ENCODE measurements at places on chromosomes 3 and 15.

DNA sequence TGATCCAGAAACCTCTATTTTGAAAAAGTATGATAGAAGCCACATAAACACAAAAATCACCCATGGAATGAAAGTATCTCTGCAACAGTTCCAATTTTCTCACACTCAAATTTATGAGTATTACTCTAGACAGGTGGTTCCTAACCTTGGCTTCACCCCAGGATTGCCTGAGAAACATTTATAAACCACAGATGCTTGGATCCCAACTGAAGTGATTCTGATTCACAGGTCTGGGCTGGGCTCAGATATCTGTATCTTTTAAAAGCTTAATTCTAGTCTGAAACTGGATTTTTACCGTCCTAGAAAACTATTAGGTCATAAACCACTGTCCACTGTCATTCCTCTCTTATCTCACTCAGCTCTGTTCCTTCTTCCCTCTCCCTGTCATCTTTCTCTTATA lies 7.4 kb upstream of the SST start:
- no peak for DNase-seq

DNA sequence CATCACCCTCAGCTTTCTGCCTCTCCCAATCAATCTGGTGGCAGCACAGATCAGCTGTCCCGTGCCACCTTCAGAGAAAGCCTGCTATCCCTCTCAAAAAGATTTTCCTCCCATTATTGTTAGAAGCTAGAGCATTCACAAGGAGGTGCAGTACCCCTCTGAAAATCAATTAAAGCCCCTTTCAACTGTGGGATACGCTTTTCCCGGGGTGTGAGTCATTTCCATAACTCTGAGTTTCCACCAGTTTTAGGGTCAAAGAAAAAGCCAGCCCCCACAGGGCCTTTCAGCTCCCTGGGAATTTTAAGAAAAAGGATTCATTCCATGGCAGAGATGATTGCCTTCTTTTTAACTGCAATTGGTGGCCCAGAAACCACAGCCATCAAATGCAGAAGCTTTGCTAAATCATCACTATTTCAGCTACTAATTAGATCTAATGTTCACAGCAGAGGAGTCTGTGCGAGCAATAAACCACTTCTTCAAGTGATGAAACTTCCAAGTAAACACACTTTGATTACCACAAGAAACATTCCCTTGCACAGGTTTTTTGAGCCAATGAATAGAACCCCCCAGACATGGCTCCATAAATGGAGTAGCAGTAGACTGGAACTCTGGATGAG lies 270.0 kb upstream of the TPRG1 start:
- no peak for DNase-seq

GRCh38 chr3:38516669-38517068 lies 20.5 kb downstream of the EXOG start:
- DNase-seq, result no peak

DNA sequence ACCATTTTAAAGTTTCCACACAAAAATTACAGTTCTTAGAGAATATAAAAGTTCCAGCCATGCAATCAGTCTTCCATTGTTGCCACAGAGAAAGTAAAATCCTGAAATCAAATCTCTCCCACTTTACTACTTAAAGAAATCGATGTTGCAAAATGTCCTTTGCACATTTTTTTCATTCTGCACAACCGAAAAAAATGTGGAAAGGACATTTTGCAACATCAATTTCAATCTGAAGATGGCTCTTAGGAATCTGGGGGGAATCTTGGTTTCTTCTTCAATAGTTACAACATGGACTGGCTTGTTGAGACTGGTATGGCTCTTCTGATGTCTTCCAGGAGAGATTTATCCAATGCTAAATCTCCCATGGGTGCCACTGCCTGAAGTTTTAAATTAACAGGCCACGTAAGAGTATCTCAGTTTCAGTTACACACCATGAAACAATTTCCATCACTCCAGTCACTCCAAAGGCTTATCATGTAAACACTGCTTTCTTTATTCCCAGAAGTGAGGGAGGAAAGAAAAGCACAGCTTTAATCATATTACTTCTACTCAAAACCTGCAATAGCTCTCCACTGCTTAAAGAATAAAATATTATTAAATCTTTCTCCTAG lies 55.8 kb upstream of the CTNNB1 start:
- DNase-seq, result no peak

GRCh38 chr15:84890670-84891162 lies 6.3 kb downstream of the SLC28A1 start:
- no peak for DNase-seq

- no peak for DNase-seq
Observed at GRCh38 chr3:77222701-77223100, 182.8 kb downstream of the ROBO2 start.

DNA sequence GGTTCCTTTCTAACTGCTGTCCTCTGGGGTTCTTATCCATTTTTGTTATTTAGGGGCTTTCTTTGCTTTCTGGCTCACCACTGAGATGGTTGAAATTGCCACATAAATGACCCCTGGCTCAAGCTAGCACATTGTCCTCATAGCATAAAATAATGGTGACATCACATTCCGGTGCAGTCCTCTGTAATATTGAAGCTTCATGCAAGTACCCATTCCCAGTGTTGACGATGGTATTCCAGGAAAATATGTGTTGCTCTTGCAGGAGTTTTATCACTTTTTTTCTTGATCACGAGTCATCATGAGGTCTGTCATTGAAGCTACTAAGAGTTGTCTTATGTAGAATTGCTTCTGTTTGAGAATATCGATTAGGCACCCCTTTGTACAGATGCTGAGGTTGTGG lies 56.1 kb downstream of the CRTC3 start:
- no peak for DNase-seq

GRCh38 chr15:79440355-79440908 lies 8.3 kb downstream of the MINAR1 start:
- no peak for DNase-seq

- no peak for DNase-seq
Observed at GRCh38 chr15:64694816-64695215, 80.6 kb downstream of the RBPMS2 start.

DNA sequence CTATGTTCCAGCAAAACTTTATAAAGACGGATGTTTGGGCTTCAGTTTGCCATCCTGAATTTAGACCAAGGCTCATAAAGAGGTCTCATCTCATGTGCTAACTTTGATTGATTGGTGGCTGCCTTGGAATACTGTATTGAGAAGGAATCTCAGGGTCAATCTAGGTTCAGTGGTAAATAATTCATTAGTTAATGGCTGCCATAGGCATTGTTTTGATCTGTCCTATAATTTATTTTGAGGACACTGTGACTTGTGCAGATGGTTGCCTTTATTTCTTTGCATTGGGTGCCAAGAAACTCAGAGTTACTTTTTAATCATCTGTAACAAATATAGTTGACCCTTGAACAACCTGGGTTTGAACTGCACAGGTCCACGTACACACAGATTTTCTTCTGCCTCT lies 159.8 kb downstream of the B3GALNT1 start:
- no peak for DNase-seq

DNA sequence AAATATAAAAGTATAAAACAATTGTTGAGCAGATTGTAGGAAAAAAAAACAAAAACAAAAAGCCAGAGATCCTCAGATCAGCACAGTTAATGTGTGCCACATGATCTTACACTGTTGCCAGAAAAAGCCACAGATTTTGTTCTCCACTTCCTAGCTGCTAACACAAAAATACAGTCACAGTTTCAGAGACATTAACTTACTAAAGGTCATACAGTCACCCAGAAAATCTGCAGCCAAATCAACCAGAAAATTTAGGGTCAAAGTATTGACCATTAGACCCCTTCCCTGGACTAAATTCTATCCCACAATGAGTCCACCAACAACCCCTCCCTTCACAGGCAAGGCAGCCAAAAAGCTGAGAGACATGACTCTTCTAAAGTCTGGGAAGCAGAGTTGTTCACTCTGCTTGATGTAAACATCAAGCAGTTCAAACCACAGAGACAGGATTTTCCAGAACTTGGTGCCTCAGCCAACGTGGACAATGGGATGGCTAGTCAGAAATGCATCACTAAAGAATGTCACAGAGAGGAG lies 59.1 kb downstream of the SST start:
- DNase-seq, result no peak

DNA sequence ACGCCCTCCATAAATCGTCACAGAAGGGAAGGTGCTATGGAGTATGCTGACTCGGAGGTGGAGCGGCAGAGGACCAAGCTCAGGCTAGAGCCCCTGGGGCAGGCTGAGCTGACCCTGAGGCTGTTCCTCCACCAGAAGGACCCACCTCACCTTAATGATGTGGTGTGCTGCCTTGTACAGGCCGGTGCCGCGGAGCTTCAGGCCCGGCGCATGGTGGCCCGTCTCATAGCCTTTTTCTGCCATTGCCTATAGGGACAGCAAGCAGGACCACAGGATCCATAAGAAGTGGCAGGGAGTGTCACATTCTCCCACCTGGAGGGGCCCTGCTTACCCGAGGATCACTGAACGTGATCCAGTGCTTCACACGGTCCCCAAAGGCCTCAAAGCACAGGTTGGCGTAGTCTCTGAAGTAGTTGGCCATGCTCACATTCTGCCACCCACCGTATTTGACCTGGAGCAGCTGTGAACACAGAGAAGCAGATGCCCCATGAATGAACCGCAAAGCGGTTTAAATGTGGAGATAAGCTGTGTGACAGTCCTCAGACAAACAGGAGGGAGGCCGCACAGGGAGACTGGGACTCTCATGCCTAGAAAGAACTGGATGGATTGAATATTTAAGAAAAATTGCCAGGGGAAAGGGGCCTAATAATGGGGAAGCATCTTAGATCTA lies 4.8 kb downstream of the LCTL start:
- DNase-seq, result no peak

DNA sequence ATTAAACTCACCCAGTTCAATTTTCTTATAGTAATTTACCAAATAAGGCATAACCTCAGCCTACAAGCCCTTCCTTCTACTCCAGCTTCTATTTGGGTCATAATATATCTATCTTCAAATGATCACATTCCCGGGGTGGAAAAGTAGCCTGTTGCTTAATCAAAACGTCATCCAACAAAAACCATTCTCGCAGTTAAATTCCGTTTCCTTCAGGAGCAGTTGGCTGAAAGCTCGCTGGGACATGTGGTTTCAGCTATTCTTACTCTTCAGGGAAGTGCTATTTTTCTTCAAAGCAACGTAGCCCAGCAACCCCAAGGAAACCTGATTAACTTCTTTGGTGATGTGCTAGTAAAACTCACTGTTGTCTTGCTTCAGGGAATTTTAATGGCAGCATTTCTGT lies 59.6 kb downstream of the MAGI1 start:
- no peak for DNase-seq

GRCh38 chr3:128993461-128994172 lies at the start of gene CFAP92:
CFAP92 (minus strand) TSS chr3:128994076; CDS start chr3:128993304, 772 bp downstream.
- DNase-seq, result peak; percentile 94

DNA sequence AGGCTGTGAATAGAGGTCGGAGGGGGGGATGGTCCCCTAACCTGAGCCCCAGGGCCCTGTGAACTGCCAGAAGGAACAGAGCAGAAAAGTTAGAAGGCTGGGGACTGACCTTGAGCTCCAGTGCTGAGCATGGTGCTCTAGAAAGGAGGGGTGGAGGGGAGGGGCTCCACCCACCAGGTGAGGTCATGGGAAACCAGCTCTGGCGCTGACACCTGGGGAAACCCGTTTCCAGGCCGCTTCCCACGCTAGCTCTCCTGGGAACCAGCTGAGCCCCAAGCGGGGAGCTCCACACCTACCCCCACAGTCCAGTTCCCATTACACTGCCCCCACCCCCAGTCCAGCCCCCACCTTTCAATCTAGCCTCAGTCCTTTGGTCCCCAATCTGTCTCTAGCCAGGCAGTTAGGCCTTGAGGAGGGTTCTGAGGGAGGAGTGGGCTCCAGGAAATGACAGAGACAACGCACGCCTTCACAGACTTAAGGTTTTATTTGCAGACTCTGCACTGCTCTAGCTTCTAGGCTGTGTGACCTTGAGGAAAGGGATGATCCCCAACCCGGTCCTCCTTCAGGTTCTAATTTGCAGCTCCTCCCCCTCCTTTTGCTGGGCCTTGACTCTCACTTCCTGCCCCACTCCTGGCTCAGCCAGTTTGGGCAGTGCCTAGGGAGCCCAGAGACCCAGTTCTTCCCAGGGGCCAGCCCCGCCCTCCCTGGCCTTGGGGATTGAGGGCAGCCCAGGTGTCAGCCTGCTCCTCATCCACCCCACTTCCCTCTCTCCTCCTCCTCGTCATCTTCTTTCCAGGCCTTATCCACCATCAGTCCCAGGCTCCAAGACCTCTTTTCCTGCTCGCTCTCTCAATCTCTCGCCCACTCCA lies 2.1 kb downstream of the RHOV start:
- DNase-seq, result no peak

GRCh38 chr3:106191211-106191610 lies 322.4 kb upstream of the CBLB start:
- DNase-seq, result no peak

GRCh38 chr3:67386451-67386850 lies 268.0 kb downstream of the SUCLG2 start:
- no peak for DNase-seq

- DNase-seq, result no peak
Observed at GRCh38 chr3:1609416-1609815, 489.2 kb upstream of the CNTN4 start.

GRCh38 chr15:92098869-92099268 lies 245.4 kb downstream of the SLCO3A1 start:
- no peak for DNase-seq

- no peak for DNase-seq
Observed at GRCh38 chr3:95506174-95506573, 1308.2 kb upstream of the EPHA6 start.

Data from endothelial cell (in vitro differentiated cells).